Naive B cell (primary cell): ENCODE measurements at places on chromosomes 1 and 21. TPM values are rescaled to one million over a fixed set of nuclear protein-coding genes. Genes with fewer than 3 reads are reported as not detected.

DNA sequence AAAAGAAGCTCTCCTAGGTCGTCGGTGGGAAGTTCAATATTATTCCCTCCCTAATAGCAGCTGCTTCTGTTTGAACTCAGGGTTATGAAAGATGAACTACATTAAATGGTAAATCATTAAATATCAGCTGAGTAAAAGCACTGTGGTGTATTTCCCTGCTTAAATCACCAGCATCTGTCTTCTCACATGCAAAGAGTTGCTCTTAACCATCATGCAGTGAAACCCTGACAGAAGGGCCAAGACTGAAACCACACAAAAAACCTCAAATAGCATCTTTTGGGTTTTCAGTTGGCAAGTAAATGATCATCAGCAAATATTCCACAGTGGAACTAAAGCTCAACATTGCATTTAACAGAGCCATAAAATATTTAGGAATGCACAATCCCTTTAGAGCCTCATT is 380.0 kb upstream of the ADGRL2 start:
- DNase-seq, result no peak

- peak; percentile 48 for DNase-seq
Observed at GRCh38 chr1:85297855-85298629, 21.6 kb upstream of the BCL10 start.

GRCh38 chr1:64038965-64039364 is 164.5 kb upstream of the UBE2U start:
- DNase-seq, result no peak

GRCh38 chr1:87061742-87062156 is 147.3 kb downstream of the HS2ST1 start:
- peak; percentile 40 for DNase-seq

DNA sequence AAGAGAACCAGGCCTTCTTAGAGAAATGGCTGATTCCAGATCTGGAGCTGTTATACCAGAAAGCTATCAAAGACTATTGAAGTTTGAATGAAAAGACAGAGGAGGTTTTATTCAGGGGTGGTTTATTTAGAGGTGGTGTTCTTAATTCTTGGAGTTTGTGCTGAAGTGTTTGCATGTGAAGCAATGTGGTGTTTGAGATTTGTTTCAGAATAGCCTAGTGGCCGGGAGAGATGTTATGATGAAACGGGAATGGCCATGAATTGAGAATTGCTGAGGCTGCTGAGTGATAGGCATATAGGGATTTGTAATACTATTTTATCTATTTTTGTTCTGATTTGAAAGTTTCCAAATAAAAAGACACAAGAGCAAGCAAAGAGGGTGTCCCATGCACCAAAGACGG is 10.5 kb upstream of the SHE start:
- no peak for DNase-seq

DNA sequence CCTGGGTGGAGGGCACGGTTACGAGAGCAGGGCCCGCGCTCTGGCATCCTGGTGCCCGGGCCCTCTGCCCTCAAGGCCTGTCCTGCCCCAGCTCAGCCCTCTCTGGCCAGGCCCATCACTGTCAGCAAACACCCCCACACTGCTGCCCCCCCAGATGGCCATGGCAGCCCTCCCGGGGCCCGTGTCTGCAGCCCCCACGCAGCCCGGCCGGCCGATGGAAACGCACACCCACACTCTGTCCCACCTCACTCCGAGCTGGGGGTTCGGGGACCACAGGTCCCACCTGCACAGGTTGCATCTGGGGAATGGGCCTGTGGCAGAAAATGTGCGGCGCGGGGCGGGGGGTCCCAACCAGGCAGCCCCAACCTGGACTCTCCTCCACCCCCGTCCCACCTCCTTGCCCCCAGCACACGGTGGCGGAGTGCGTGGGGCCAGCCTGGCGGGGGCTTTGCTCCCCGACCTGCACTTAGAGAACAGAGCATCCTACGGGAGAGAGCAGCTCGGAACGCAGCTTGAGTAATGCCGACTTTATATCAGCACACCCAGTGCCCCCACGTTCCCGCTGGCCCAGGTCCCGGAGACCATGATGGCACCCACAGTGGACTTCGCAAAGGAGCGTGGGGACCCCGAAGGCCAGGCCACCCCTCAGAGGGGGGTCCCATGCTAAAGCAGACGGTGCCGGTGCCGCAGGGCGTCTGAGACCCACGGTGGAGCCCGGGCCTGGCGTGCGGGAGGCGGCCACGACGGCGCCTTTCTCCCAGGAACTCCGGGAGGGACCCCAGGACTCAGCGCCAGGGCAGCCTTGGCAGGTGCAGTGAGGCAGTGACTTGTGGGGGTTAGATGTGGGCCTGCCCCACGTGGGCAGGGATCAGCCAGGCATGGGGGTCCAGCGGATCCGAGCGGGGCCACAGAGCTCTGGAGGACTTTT is 7.5 kb upstream of the RNF223 start:
- DNase-seq, result no peak

DNA sequence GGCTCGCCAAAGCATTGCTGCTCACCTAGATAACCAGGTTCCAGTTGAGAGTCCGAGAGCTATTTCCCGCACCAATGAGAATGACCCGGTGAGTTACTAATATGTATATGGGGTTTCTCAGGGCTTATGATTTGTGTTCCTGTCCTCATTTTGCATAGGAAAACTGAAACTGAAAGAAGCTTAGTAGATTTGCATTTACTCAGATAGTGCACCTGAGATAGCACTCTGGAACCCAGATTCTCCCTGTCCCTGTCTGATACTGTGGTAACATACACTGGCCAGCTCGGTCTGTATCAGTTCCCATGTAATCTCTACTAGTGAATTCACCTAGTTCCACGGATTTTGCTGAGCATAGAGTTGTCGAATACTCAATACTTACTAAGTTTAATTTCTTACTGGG is 28.1 kb downstream of the DAP3 start:
- DNase-seq, result no peak

DNA sequence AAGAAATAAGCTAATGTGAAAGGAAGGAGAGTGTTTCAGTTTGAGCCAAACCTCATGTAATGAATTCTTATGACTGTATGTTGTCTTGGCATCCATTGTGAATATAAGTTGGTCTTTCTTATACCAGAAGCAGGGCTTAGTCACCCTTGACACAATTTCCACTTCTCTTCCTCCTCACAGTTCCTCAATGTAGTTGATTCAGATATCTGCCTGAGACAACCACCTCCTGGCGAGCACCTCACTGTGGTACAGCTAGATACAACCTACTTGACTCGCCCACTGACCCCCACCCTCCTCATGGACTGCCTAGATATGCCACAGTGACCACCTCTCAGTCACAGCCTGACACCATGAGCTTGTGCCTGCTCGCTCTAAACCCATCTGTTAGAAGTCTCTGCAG is 45.6 kb downstream of the KYAT3 start:
- DNase-seq, result no peak

- no peak for DNase-seq
Observed at GRCh38 chr1:1920057-1920607, 1.1 kb upstream of the TMEM52 start.

GRCh38 chr1:226649780-226650179 is 89.3 kb downstream of the ITPKB start:
- DNase-seq, result no peak

The CXADR gene
- polyA plus RNA-seq, result not detected

The TMEM81 gene
- polyA plus RNA-seq, result 0.73 TPM

The TMEM69 gene
- polyA plus RNA-seq, result 53.6 TPM

The S100A2 gene
- polyA plus RNA-seq, result not detected
